Keratinocyte (primary cell): ENCODE measurements at places on chromosomes 5 and 9. TPM values are rescaled to one million over a fixed set of nuclear protein-coding genes. Genes with fewer than 3 reads are reported as not detected.

DNA sequence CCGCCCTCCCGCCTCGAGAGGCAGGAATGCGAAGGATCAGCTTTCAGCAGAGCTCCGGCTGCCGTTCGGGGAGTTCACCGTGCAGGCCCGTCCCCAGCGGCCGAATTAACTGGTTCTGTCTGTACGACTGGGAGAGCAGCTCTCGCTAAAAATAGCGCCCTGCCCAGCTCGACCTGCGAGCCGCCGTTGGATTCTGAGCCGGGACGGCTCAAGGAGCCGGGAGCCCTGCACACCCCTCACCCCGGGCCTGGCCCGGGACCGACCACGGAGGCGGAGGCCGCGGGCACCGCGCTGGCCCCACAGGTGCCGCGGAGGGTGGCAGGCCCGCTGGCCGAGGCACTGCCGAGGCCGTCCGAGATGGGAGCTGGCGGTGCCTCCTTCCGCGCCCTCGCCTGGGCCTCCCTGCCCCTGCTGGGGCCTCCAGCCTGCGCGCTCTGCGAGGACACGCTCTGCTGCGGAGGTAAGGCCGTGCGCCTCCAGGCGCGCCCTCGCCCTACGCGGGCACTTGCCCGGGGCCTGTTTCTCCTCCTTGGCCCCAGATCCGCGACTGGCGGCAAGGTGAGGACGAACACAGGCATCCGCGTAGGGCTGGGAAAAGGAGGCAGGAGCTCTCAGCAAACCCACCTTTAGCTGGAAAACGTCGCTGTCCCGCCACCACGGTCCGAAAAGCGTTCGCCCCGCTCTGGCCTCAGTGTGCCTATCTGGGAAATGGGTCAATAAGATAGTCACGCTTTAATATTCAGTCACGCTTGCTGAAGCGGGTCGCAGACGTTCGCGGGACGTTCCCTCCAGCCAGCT, 53.1 kb upstream of the DAB2IP start:
- DNase-seq, result no peak

DNA sequence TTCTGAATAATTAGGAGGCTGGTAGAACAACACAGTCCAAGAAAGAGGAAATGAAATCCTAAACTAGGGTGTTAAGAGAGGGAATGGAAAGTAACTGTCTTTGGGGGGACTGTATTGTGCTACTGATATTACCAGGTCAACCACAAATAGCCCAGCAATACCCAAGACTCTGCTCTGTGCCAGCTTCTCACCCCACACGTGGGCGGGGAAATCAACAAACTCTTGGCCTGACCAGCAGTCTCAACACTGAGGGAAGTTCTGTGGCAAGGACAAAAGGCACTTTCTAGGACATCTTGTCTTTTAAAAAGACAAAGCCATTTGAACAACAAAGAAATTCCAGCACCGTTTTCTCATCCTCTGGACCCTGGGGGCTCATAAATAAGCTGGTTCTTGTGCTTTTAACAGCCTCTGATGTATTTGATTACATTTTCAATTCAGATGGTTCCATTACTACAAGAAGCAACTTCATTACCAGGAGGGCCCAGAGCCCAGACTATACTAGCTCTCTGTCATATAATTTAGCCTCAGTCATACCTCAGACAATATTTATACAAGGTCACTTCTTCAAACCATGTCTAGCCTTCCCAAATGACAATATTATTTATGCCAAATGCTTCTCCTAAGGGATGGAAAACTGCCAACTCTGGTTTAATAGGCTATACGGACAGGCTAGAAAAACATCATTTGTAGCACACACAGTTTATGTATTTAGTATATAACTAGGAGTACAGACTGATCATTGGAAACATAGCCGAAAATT, 297.8 kb downstream of the CWC27 start:
- no peak for DNase-seq

- DNase-seq, result no peak
Measured at GRCh38 chr9:19807182-19807892, 18.5 kb upstream of the SLC24A2 start.

- no peak for DNase-seq
Measured at GRCh38 chr5:126852091-126852571, 75.2 kb downstream of the LMNB1 start.

- peak; percentile 60 for DNase-seq
Measured at GRCh38 chr9:136631038-136632000, 31.4 kb upstream of the EGFL7 start.

- no peak for DNase-seq
Measured at GRCh38 chr9:76751001-76751400, 13.2 kb upstream of the PCA3 start.

DNA sequence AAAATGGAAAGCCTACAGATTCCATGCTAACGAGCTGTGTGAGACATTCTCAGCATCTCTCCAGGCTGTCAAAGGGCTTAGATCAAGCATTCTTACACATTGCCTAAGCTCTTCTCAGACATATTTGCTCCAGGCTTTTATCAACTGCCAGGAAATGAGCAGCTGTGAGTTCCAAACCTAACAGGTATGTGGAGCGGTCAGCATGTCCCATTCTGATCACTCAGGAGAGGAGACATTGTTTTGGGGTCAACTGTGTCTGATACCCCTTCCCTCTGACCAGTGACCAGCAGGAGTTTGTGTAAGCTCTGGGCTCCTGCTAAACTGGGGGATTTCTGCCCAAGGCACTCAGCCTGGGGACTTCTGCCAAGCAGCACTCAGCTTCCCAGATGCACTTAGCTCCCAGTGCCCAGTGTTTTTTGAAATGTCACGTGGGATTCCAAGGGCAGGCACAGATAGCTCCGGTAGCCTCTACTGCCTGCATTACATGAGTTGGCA, 229.1 kb downstream of the SEC61B start:
- no peak for DNase-seq

- DNase-seq, result no peak
Measured at GRCh38 chr9:112925058-112925641, 34.5 kb upstream of the SLC46A2 start.

DNA sequence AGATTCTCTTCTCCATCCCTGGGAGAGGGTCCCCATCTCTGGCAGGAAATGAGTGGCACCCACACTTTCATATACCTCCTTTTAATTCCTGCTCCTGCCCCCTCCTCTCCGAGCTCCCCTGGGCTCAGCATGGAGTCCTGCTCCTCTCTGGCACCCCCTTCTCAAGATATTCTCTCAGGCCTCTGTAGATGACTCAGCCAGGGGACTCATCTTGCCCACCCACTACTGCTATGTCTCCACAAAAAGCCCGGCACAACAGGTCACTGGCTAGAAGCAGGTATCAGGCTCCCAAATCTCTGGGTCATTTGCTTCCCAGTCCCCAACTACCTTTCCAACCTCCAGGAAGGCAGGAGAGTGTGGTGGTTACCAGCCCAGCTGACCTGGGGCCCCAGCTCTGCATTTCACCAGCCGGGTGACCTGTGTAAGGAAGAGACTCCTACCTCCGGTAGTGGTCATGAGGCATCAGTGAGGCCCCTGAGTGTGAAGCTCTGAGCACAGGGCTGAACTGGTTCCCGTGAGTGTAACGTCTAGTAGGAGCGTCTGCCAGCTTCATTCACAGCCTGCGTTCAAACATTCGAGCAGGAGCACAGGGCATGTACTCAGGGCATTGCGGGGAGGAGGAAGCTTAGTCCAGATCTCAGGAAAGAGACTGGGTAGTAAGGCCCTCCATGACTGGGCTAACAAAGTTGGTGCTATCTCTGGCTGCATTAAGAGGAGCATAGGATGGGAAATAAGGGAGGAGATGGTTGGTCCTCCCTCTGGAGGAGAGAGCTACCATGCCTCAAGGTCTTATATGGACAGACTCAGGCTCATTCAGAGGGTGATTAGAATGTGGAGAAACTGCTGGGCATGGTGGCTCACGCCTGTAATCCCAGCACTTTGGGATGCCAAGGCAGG, 63.7 kb downstream of the LMX1B start:
- DNase-seq, result no peak

GRCh38 chr9:86187121-86187520, 72.3 kb downstream of the C9orf153 start:
- DNase-seq, result no peak

DNA sequence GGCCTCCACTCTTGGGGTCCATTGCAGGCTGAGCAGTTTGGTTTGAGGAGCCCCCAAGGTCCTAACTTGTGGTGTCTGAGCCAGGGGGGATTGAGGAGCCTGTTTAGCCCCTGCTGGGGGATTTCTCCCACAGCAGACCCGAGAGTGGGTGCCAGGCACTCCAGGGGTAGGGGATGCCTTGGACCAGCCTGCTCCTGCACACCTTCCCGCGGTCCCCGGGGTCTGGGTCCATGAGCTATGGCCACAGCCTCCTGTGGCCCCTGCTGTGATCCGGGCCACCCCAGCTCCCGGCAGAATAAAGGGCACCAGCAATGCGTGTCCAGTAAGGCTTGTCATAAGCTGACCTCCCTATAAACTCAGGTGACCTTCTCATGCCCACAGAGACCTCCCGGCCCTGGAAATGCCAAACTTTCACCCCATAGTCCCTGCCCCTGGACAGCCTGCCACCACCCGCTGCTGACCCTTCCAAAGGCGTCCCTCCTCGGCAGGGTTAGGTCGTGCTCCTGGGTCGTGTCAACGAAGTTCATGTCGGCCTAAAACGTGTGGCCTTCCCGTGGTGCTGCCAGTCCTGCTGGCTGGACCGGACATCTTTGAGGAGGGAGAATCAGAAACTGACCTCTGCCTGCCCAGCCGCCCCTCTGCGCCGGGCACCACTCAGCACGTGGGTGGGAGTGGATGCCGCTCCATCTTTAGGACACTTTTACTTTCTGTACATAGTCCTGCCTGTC, 137.6 kb downstream of the MRPL36 start:
- no peak for DNase-seq

DNA sequence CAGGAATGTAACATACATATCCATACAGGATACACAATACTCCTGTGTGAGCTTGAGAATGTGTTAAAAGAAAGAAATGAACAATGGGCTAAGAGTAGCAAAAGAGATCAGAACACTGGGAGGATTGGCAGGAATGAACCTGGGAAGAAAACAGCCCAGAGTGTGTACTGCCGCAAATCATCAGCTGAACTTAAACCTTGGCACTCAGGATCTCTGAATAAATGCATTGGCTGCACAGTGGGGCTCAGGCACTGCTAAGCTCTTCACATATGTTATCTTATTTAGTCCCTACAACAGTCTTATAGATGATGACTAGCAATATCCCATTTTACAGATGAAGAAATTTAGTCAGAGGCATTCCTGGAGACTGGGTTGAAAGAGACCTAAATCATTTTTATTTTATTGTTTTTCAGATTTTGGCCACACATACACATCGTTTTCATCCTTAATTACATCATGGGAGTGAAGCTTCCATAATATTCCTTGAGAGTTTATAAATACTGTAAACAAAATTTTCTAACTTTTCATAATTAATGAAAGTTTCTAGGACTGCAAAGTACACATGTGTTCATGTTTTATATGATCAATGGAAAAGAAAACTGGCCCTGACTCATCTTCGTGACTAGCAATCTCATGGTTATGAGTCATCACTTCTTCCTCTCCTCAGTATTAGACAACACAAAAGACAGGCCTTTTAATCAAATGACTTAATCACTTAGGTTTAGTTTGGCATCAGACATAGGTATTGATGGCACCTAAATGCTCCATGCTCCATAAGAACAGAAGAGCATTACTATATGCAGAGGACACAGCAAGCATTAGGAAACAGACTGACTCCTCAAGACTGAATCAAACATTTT, 59.2 kb downstream of the CDH18 start:
- DNase-seq, result peak; percentile 62

- no peak for DNase-seq
Measured at GRCh38 chr5:6435356-6435755, 13.3 kb upstream of the UBE2QL1 start.

- DNase-seq, result no peak
Measured at GRCh38 chr5:151902215-151902614, 22.4 kb downstream of the GLRA1 start.

DNA sequence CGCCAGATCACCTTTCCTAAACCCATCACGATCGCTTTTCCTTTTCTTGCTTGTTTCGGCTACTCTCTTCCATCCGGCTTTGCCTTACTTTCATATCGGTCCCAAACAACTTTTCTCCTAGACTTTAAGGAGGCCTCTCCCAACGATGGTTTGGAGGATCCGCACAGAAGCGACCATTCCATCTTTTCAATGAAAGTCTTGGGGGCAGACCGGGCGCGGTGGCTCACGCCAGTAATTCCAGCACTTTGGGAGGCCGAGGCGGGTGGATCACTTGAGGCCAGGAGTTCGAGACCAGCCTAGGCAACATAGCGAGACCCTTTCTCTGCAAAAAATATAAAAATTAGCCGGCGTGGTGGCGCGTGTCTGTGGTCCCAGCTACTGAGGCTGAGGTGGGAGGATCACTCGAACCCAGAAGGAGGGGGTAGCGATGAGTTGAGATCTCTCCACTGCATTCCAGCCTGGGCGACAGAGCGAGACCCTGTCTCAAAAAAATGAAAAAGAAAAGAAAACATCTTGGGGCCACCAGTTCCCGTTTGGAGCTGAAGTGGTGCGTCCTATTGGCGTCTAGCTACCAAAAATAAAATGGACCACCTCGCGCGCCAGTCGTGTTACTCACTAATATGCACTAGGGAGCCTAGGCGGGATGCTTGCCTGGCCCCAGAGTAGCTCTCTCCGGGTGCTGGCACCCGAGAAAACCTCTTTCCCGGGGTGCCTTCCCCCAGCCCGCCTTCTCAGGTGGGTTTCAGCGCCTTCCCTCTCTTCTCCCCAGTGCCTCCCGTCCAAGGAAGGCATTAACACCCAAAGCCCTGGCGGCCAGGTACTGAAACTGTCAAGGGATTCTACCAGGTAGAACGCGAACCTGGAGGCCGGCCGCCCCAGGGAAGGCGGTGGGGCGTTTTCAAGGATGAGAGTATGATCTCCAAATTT, 800 bp upstream of the AP3B1 start:
- no peak for DNase-seq

GRCh38 chr9:69292078-69292477, 32.9 kb upstream of the ENTREP1 start:
- no peak for DNase-seq

GRCh38 chr5:1168796-1169195, 32.6 kb upstream of the SLC6A19 start:
- DNase-seq, result no peak

- no peak for DNase-seq
Measured at GRCh38 chr5:150075233-150075632, 11.1 kb downstream of the CSF1R start.

The SLC6A19 gene
- polyA plus RNA-seq, result not detected in 3 replicates

The DRD1 gene
- polyA plus RNA-seq, result 0.01 TPM in 1 of 3 replicates, not detected in the others

The PDZD2 gene
- 3.1 to 8.4 TPM (median 7.3 TPM) in 3 replicates for polyA plus RNA-seq

The PRDM9 gene
- not detected in 3 replicates for polyA plus RNA-seq

The BTNL8 gene
- polyA plus RNA-seq, result not detected in 3 replicates
